Upper lobe of right lung (tissue), 1 donor: ENCODE measurements at places on chromosomes 7 and 10. TPM values are rescaled to one million over a fixed set of nuclear protein-coding genes. Genes with fewer than 3 reads are reported as not detected.

AKR1D1 gene
- not detected for total RNA-seq

DNA sequence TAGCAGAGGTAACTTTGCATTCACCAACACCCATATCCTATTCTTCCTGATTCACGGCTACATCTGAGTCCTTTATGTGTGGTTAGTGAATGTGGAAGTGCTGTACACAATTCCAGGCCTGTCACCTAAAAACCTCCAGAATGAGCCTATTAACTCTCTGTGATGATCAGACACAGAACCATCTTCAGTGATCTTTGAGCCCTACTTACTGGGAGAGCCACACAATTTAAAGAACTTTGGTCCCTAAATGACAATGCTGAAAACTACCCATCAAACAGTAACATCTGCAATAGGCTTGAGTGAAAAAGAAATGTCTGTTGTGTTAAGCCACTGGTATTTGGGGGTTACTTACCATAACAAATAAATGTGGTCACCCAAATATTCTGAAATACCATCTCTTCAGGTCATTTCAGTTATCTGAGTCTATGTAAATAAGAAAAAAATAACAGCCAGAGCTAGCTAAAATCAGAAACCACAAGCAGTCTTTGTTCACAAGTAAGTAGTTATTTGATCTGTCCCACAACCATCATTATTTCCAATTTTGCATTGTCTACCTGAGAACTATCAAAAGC is 145.7 kb downstream of the HGF start:
- no peaks in the 10 kb centered on the region for H3K36me3 ChIP-seq
- DNase-seq: no peak
- no peak overlapping the region for H3K27ac ChIP-seq
- H3K4me1 ChIP-seq: no peaks in the 10 kb centered on the region
- H3K4me3 ChIP-seq: no peak overlapping the region

TRPV5 gene
- not detected for total RNA-seq

SMKR1 gene
- total RNA-seq: not detected

- no peak overlapping the region for H3K4me3 ChIP-seq
- no peaks in the 10 kb centered on the region for H3K4me1 ChIP-seq
- no peak overlapping the region for H3K27ac ChIP-seq
- no peaks in the 10 kb centered on the region for H3K36me3 ChIP-seq
Measured at GRCh38 chr10:65196111-65196510, 1674.9 kb downstream of the REEP3 start.

DNA sequence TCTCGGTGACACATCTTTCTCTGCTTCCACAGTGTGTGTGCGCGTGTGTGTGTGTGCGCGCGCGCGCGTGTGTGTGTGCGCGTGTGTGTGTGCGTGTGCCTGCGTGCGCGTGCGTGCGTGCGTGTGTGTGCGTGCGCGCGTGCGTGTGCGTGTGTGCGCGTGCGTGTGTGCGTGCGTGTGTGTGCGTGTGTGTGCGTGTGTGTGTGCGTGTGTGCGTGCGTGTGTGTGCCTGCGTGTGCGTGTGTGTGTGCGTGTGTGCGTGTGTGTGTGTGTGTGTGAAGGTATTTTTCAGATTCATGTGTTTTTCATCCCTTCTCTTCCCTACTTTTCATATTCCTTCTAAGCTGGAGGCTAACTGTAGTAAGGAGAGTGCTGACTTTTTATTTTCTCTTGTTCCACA is 148.4 kb downstream of the CREB5 start:
- H3K27ac ChIP-seq: no peak overlapping the region
- H3K36me3 ChIP-seq: no peaks in the 10 kb centered on the region
- DNase-seq: no peak
- no peaks in the 10 kb centered on the region for H3K4me1 ChIP-seq
- H3K27me3 ChIP-seq: no peaks in the 10 kb centered on the region

SPDYE5 gene
- total RNA-seq: not detected

DNA sequence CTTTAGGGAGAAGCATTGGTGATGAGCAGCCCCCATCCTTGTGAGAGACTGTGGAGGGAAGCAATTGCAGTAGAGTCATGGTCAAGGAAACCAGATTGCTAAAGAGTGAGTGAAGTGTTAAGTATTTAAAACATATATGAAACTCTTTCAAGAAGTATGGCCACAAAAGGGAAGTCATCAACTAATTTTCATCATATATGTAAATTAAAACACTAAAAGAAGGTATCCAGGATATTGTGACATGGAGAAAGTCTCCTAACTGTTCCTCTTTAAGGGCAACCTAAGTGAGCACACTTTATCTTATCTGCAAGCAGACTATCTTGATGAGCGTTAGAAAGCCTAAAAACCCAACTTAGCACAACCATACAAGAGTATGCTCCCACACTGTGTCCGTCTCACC is 69.7 kb downstream of the CD36 start:
- H3K27ac ChIP-seq: no peak overlapping the region
- H3K4me3 ChIP-seq: no peak overlapping the region
- no peaks in the 10 kb centered on the region for H3K36me3 ChIP-seq
- no peaks in the 10 kb centered on the region for H3K27me3 ChIP-seq
- DNase-seq: no peak

- H3K4me1 ChIP-seq: no peaks in the 10 kb centered on the region
- peaks cover 11% of the 10 kb centered on the region for H3K27me3 ChIP-seq
- no peaks in the 10 kb centered on the region for H3K36me3 ChIP-seq
- no peak overlapping the region for H3K27ac ChIP-seq
- no peak overlapping the region for H3K4me3 ChIP-seq
- DNase-seq: no peak
Measured at GRCh38 chr7:22351329-22351692, 5.6 kb downstream of the RAPGEF5 start.

DNA sequence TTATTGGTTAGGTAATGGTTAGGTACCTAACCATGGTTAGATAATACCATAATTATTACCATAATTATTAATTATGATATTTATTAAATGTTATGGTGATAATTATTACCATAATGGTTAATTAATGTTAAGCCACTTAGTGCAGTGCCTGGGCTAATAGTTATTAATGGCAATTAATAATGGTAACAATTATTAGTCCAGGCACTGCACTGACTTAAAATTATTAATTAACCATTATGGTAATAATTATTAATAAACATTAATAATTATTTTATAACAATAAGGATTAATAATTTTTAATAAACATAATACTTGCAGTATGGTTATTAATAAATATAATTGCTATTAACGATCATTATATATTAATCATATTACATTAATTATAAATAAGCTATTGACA is 604.0 kb downstream of the CALN1 start:
- H3K4me3 ChIP-seq: no peak overlapping the region
- no peaks in the 10 kb centered on the region for H3K4me1 ChIP-seq
- no peak for DNase-seq
- H3K27ac ChIP-seq: no peak overlapping the region
- H3K36me3 ChIP-seq: no peaks in the 10 kb centered on the region
- H3K27me3 ChIP-seq: no peaks in the 10 kb centered on the region

DNA sequence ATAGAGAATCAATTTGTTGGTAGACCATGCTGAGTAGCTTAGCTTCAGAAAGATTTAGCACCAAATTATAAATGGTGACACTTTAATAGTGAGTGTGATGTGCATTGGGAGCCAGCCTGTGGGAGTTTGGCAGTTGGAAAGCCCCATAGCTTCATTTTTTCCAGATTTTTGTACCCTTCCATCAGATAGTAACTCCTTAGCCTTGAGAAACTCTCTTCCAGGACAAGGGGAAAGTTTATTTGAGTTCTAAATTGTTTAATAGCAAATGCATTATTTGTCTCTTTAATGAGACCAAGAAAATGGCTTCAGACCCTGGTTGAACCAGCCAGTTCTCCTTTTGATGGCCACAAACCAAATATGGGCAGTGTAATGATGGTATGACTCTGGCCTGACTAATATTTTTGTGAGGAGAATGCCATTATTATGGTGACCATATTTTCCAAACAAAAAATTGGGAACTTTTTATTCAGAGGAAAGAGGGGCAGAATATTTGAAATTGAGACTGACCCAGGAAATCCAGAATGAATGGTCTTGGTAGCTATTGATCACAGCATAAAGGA is 49.8 kb downstream of the PLCE1 start:
- no peaks in the 10 kb centered on the region for H3K36me3 ChIP-seq
- no peak for DNase-seq
- H3K4me3 ChIP-seq: no peak overlapping the region
- H3K27me3 ChIP-seq: no peaks in the 10 kb centered on the region
- no peak overlapping the region for H3K27ac ChIP-seq

- no peak overlapping the region for H3K27ac ChIP-seq
- no peak overlapping the region for H3K4me3 ChIP-seq
- DNase-seq: no peak
- no peaks in the 10 kb centered on the region for H3K36me3 ChIP-seq
Measured at GRCh38 chr7:72343991-72344390, 68.1 kb downstream of the CALN1 start.

DNA sequence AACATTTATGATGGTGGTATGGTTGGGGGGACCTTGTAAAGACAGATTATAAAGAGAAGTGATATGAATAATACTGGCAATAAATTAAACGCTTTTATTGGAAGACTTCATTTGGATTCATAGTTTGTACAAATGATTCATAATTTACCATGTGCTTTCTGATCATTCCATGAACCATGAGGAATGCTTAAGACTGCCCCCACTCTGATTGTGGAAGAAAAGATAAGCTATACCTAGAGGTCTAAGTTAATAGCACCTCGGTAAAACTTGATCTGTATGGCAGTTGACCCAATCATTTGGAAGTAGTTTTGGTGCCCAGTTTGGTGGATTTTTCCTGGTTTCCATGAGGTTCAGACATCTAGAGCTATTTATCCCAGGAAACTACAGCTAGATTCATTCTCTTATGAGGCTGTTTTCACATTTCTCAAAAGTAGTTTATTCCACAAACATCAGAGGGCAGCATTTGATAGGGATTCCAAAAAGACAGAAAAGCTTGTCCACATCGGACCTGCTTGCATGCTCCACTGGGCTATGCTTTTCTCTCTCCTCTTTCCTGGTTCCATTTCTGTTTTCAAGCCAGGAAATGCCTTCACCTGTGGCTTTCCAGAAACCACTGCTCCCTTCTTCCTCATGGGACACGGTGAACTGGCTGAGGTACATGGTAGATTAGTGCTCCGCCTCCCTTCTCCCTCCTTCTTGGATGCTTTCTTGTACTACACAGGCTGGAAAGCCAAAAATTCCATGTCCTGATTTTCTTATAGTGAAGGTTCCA is 29.2 kb downstream of the TFAM start:
- H3K4me3 ChIP-seq: no peak overlapping the region
- no peaks in the 10 kb centered on the region for H3K27me3 ChIP-seq
- H3K27ac ChIP-seq: no peak overlapping the region
- no peaks in the 10 kb centered on the region for H3K36me3 ChIP-seq

DNA sequence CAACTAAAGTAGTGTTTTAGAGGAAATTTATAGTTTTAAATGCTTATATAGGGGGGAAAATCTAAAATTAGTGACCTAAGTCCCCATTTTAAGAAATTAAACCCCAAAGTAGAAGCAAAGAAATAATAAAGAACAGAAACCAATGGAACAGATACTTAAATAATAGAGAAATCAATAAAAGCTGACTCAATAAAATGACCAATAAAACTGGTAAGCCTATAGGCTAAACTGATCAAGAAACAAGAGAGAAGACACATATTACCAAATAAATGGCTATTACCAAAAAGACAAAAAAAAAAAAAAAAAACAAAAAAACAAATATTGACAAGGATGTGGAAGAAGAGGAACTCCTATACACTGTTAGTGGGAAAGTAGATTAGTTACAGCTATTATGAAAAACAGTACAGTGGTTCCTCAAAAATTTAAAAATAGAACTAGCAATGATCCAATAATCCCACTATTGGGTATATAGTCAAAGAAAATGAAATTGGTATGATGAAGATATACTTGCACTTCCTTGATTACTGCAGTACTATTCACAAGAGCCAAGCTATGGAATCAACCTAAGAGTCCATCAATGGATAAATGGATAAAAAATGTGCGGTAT is 53.2 kb downstream of the SLC18A2 start:
- DNase-seq: no peak
- H3K4me1 ChIP-seq: no peaks in the 10 kb centered on the region
- peaks cover 10% of the 10 kb centered on the region for H3K36me3 ChIP-seq
- H3K27ac ChIP-seq: no peak overlapping the region
- H3K4me3 ChIP-seq: no peak overlapping the region
- H3K27me3 ChIP-seq: no peaks in the 10 kb centered on the region

GRCh38 chr7:82701949-82702348 is 258.4 kb upstream of the CACNA2D1 start:
- H3K27ac ChIP-seq: no peak overlapping the region
- no peak overlapping the region for H3K4me3 ChIP-seq
- no peaks in the 10 kb centered on the region for H3K4me1 ChIP-seq
- H3K36me3 ChIP-seq: no peaks in the 10 kb centered on the region
- no peak for DNase-seq
- no peaks in the 10 kb centered on the region for H3K27me3 ChIP-seq

PNLIPRP1 gene
- not detected for total RNA-seq

GRCh38 chr7:120677535-120677934 is 180.4 kb downstream of the TSPAN12 start:
- no peak overlapping the region for H3K4me3 ChIP-seq
- no peak for DNase-seq
- no peak overlapping the region for H3K27ac ChIP-seq

DNA sequence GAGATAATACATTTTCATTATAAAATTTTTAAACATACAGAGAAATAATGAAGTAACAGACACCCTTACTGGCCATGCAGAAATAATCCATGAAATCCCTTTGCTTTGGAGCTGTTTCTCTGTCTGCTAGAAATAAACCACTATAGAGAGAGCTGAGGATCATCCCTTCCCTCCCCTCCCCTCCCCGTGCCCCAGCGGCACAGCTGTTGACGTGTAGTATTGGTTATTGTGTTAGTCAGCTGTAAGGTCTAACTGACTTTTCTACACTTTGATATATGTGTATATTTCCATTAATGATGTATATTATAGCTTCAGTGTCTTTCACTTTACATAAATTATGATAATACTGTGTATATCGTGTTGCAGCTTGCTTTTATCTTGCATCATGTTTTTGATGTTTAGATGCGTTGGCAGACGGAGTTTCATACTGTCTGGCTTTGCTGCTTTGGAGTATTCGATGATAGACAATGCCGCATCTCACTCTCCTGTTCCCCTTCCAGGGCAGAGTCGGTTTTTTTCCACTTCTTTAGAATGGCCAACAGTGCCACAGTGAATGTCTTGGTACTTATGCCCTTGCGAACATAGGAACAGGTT is 27.4 kb upstream of the GRID1 start:
- H3K4me1 ChIP-seq: peaks cover 7% of the 10 kb centered on the region
- H3K36me3 ChIP-seq: no peaks in the 10 kb centered on the region
- no peak for DNase-seq
- no peak overlapping the region for H3K4me3 ChIP-seq

DNA sequence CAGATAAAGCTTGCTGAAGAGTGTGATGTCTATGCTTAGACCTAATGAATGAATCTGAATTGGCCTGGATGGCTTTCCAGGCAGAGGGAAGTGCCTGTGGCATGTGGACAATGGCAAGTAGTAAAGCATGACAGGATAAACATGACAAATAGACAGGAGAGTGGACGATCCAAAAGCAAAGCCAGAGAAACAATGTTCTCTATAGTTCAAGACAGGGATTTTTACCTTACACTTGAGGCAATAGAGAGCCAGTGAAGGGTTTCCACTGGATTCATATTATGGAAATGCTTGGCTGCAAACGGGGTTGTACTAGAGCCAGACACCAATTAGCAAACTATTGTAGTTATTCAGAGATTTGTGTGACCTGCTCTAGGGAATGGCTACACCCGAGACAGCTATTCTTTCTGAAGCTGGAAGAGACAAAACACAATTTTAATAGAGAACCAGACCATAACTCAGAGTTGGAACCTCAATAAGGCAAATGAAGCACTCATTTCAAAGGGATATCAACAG is 2.3 kb downstream of the AGMO start:
- no peaks in the 10 kb centered on the region for H3K27me3 ChIP-seq
- H3K27ac ChIP-seq: no peak overlapping the region
- no peak for DNase-seq
- H3K4me3 ChIP-seq: no peak overlapping the region
- no peaks in the 10 kb centered on the region for H3K4me1 ChIP-seq
